Common myeloid progenitor, CD34-positive (primary cell): ENCODE measurements at places on chromosomes 7 and 10.

DNA sequence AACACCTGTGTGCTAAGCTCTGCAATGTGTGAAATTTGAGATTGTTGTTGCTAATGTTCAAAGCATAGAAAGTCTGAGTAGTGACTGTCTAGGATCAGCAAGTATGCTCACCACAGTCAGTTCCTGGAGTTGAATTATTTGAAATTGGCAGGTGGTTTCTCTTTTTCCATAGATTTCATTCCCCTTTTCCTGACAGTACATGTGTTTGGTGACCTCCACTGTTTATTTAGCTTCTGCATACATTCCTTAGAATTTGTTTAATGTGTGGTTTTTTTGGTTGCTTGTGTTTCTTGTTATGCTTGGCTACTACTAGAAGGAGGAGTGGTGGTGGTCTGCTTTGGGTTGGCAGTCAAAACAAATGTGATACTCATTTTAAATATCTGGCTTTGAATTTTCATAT lies 52.3 kb downstream of the FOXP2 start:
- no peak for DNase-seq

DNA sequence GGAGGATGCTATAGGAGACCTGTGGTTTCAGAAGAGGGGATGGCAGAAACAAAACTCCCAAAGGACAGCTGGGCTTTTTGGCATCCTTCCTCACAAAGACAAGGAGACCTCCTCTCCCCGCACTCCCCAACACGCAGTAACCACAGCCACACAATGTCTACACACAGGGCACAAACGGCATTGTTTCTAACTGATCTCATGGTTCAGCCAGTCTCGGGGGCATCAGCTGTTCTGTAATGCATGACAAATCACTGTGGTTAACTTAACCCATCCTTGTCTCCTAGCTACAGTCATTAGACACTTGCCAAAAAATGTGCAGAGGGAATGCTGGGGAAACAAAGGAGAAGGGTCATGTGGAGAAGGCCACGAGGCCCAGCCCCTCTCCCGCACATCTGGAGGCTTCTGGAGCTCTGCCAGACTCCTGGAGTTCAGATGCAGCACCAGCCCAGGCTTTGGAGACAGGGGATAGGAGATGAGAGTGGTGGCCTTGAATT lies 7.6 kb upstream of the ADAMTS14 start:
- DNase-seq: peak; percentile 71

- DNase-seq: no peak
Measured at GRCh38 chr10:65628493-65629139, 1297.2 kb upstream of the LRRTM3 start.

- DNase-seq: no peak
Measured at GRCh38 chr10:115093286-115093775, at the start of gene ATRNL1. Gene ATRNL1 (plus strand): TSS chr10:115093365. CDS start chr10:115093751, 386 bp downstream.

- no peak for DNase-seq
Measured at GRCh38 chr10:103917302-103918052, 507 bp downstream of the STN1 start.

DNA sequence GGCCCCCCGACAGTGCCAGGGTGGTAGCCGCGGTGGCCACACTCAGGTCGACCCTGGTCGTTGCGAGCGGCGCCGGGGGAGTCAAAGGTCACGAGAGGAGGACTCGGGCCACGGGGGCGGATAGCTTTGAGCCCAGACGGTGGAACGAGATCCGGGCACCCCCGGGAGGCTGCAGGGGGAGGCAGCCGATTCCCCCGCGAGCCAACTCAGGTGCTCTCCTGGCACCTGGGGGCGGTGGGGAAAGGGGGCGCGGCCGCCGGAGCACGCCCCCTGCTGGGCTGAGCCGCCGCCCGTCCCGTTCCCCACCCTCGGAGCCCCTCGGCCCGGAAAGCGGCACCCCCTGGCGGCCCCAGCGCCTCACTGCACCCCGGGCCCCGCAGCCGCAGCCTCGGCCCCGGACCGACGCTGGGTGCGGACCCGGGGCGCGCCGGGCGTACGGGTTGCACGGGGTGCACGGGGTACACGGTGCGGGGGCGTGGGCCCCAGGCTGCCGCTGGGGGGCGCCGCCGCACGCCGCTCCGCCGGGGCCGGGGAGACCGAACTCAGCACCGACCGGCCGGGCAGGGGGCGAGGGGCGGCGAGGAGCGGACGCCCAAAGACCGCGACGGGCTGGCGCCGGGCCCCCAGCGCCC lies 521 bp upstream of the NYAP1 start:
- peak; percentile 79 for DNase-seq

DNA sequence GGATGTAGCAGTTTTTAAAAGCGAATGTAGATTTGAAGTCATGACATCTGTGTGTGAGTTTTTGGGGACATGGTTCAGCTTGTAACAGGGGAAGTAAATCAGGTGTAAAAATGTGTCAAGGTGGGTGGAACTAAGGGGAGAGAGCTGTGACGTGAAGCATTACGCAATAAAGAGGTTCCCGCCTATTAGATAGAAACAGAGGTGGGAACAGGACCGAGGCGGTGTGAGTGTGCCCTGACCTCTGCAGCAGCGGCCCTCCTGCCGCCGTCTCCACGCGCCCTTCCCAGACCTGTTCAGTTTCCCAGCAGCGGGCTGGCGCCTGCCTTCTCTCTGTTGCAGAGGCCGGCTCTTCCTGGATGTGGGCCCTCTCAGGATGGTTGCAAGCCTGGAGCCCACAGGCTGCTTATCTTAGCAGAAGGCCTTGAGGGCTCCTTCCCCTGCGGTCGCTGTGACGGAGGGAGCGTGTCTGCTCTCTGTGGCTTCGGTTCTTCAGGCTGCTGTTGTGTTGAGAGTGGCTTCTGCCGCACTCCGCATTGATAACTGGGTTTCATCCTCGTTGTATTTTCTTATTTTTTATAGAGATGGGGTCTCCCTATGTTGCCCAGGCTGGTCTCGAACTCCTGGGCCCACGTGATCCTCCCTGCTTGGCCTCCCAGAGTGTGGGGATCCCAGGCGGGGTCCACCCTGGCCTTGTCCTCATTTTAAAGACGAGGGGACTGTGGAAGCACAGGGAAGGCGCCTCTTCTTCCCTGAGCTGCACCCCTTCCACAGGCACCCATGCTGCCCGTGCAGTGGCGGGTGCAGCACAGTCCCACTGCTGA lies 65.0 kb downstream of the DNAJB6 start:
- DNase-seq: peak; percentile 99

DNA sequence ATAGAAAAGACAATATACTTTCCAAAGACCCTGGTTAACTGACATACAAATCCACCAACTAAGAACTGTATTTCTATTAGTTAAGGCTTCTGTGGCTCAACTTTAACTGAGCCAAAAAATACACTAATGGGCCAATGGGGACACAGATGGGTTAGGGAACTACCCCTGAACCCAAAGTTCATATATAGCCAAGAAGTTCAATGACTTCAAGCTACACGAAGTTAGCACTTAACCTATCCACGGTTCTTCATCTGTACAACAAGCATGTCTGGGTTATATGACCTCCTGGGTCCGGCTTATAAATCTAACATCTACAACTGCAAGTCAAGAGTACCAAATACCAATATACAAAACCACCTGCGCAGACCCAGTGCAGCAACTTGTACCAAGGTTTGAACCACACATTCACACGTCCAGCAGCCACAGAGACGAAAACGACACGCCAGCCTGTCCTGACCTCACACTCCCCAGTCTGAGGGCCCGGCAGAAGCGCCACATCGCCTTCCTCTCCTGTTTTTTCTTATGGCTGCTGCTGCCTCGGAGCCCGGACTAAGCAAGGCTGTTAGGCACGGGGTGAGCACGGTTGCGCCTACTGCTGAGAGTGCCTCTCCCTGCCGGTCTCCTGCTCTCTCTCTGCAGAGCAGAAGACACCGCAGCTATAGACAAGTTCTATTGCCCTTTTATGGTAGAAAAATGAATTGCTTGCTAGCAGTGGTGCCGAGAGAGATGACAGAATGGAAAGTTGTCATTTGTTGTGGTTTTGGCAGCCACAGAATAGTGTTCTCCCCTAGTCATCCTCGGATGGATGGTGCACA lies 86.3 kb downstream of the RNF216 start:
- peak; percentile 78 for DNase-seq

- no peak for DNase-seq
Measured at GRCh38 chr7:40983111-40983510, 719.8 kb downstream of the INHBA start.

DNA sequence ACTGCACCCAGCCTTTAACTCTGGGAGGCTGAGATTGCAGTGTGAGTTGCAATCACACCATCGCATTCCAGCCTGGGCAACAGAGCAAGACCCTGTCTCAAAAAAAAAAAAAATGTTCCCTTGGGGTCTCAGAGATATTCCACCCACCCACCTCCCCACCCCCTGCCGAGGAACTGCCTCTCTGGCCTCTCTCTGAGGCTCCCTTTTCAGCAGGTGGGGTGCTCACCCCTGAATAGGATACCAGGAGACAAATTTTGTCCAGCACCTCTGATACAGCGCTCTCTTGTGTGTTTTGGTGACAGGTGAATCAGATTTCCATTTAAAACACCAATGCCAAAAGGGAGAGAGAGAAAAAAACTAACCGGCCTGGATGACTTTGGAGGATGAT lies 92.6 kb upstream of the KIF5B start:
- no peak for DNase-seq

DNA sequence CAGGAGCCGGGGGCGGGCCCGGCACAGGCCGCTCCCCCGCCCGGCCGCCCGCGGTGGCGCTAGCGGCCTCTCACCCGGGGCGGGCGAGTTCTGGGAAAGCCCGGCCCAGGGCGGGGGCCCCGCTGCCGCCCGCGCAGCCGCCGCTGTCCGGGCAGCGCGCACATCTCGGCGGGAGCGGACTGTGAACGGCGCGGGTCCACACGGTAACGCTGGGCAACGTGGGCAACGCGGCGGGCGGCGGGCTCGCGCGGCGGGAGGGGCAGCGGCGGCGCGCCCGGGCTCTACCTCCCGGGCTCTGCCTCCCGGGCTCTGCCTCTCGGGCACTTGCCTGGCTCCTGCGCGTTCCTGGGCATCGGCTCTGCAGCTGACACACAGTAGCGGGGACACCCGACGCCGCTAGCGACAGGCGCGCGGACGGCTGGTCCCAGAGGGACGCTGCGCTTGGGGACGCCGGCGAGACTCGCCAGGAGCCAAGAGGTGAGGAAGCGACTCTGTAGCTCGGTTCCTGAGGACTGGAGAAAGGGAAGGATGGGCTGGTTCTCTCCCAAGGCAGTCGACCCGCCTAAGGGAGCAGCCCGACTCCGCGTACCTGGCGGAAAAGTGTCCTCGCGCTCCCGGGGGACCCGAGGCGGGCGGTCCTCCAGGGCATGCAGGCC lies at the start of gene PLCE1:
PLCE1 (plus strand) TSS at position 150 of the 656 bp plus-strand sequence. CDS start 37,116 bp downstream, outside the sequence.
- DNase-seq: no peak

- no peak for DNase-seq
Measured at GRCh38 chr10:17793823-17794644, 15.1 kb upstream of the MRC1 start.

DNA sequence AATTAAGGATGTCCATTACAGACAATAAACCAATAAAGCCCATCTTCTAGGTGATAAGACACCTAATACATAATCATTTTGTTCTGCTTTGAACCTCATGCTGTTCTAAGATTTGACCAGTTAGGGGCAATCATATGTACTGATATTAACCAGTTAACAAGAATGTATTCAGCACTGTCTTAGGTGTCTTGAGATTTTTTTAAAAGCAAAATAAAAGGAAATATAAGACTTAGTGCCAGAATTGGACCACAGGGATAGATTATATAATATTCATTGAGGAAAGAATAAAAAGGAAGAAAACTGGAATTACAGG lies 32.0 kb downstream of the IMMP2L start:
- DNase-seq: no peak

DNA sequence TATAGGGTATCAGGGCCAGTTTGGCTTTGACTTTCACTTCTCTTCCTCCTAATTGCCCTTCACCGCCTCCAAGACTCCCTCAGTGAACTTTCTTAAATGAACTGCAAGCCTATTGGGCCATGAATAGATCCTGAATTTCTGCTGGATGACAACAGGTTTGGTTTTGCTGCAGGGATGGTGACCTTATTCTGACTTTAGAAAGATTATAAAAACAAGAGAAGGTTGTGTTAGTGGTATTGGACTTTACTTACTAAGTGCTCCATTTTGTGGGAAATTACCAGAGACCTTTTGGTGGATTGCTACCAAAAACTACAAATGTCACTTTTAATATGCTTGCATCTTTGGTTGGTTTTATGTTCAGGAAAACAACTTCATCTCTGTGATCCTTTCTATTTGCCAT lies 11.5 kb upstream of the LIPA start:
- no peak for DNase-seq

DNA sequence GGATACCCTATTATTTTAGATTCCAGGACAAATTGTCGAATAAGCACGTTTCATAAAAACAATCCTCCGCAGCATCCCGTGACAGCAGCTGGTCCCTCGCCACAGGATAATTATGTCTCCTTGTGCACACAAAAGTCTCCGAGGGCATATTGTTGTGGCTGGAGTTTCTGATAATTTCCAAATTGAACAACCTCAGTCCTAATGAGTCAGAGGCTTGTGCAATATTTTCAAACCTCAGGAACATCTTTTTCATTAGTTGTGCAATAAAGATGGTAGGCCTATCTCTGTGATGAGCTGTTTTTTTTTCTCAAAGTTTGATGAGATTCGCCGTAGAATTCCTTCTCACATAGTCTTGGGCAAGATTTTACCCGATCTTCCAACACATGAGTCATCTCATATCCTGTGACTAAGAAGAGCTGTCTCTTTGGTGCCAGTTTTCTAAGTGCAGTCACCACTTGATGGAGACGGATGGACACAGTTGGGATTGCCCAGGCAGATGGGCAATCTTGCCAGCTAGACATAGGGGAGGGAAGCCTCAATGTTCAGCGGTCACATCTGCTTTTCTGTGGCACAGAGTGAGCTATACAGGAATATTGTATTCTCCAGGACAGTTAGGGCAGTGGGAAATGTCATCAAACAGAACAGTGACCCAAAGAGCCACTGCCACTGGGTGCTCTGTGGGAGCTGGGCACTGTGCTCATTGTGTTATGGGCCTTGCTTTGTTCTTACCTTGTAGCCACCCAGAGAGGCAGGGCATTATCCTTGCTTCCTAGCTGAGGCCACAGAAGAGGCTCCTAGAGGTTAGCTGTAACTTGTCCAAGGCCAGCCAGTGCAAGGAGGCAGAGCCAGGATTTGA lies 7.8 kb downstream of the HTRA1 start:
- DNase-seq: no peak

DNA sequence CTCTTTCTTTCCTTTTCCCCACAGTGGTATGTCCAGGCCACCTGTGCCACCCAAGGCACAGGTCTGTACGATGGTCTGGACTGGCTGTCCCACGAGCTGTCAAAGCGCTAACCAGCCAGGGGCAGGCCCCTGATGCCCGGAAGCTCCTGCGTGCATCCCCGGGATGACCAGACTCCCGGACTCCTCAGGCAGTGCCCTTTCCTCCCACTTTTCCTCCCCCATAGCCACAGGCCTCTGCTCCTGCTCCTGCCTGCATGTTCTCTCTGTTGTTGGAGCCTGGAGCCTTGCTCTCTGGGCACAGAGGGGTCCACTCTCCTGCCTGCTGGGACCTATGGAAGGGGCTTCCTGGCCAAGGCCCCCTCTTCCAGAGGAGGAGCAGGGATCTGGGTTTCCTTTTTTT lies 2.3 kb upstream of the FSCN3 start:
- DNase-seq: no peak

GRCh38 chr10:91520661-91521060 lies 110.5 kb downstream of the HECTD2 start:
- no peak for DNase-seq
